ENCODE measurements at places on chromosomes 1 and 21. TPM values are rescaled to one million over a fixed set of nuclear protein-coding genes. Genes with fewer than 3 reads are reported as not detected.

- no peak for DNase-seq
Observed at GRCh38 chr1:231093156-231093922, 53.3 kb upstream of the FAM89A start.

GRCh38 chr1:60071296-60071695, 2.3 kb downstream of the C1orf87 start:
- no peak for DNase-seq

The CHRM3 gene
- 24.4 TPM for total RNA-seq

The JAM2 gene
- total RNA-seq: 0.31 TPM

The TSPAN2 gene
- total RNA-seq: 6.7 TPM

The C4BPA gene
- total RNA-seq: not detected

The MOB3C gene
- total RNA-seq: 8.4 TPM

The TCHHL1 gene
- not detected for total RNA-seq

The CDC14A gene
- total RNA-seq: 3.8 TPM

Data from HFFc6 (cell line).